ENCODE measurements at places on chromosomes 12 and 14.

GRCh38 chr14:25944020-25944419 lies 653.8 kb downstream of the NOVA1 start:
- no peak for DNase-seq

DNA sequence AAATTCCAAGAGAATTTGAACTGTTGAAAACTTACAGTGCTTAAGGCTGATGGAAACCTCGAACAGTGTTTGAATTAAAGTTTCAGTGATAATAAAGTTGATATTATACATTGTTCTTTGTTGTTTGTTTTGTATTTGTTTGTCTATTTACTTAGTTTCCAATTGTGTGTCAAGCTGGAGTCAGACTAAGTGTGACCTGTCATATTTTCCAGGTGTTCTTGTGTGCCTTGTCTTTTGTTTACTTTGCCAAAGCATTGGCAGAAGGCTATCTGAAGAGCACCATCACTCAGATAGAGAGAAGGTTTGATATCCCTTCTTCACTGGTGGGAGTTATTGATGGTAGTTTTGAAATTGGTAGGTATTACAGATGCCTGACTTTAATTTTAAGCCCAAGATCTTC lies 6.0 kb downstream of the SLCO1C1 start:
- no peak for DNase-seq

GRCh38 chr12:105272814-105273416 lies 36.9 kb upstream of the APPL2 start:
- no peak for DNase-seq

GRCh38 chr12:108182096-108182495 lies 53.0 kb downstream of the WSCD2 start:
- no peak for DNase-seq

GRCh38 chr12:124440841-124441381 lies 126.5 kb downstream of the NCOR2 start:
- no peak for DNase-seq

- DNase-seq = no peak
Observed at GRCh38 chr12:52285172-52285745, 6.1 kb downstream of the KRT81 start.

DNA sequence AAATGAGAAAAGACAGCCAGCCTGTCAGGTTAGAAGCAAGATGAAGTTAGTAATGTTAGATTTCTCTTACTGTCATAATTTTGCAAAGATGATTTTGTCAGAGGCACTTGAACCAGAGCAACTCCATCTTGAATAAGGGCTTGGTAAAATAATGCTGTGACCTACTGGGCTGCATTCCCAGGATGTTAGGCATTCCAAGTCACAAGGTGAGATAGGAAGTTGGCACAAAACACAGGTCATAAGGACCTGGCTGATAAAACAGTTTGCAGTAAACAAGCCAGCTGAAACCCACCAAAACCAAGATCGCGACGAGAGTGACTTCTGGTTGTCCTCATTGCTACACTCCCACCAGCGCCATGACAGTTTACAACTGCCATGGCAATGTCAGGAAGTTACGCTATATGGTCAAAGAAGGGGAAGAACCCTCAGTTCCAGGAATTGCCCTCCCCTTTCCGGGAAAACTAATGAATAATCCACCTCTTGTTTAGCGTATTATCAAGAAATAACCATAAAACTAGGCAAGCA lies 1313.5 kb upstream of the TMEM132C start:
- no peak for DNase-seq

DNA sequence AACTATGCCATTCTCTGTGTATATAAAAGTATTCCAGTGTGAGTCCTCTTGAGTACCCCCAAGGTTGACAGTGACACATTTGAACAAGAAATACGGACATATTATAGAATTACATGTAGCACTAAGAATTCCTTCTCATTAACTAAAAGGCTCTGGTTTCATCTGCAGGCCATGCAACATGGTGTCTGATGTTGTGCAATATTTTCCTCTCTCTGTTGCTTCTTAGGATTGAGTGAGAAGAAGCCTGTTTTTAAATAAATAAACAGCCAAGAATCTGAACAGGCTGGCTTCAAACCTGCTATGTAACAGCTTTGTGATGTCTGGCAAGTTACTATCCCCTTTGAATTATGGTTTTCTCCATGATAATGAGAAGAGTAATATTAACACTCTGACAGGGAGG lies 22.2 kb upstream of the CCER1 start:
- DNase-seq = no peak

DNA sequence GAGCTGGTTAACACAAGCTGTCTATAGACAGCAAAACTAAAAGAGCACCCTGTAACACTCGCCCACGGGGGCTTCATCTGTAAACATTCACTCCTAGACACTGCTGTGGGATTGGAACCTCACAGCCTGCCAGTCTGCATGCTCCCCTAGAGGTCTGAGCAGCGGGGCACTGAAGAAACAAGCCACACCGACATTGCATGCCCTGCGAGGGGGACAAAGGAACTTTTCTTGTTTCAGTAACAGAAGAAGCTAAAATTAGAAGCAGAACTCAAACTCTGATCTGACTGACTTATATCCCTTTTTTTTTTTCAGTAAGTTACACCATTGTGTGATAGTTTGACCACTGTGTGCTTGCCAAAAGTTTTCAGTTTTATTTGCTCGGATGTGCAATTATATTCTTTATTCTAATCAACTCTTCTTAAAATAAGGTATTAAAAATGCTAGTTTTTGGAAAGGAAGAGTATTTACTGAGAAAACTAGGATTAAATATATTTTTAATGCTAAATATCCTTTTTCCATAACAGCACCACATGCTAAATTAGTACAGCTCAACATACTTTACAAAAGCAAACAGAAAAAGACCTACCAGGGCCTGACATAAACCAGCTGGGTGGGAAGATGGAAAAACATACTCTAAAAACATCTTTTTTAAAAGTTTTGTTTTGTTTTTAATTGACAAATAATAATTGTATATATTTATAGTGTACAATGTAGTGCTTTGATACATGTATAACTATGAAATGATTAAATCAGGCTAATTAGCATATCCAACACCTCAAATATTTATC lies 100.2 kb downstream of the EPS8 start:
- DNase-seq = peak; percentile 42

All from hippocampal formation (tissue), 2 donors.